ENCODE measurements at places on chromosomes 11 and 22.

- DNase-seq = no peak
These were observed at the start of gene SOX6 for GRCh38 chr11:16356057-16356760. Gene SOX6, minus strand, starts transcription at chr11:16356546. Its CDS starts 15,298 bp downstream, at chr11:16341248.

GRCh38 chr22:48268293-48268692 lies 1505.8 kb downstream of the TBC1D22A start:
- no peak for DNase-seq

DNA sequence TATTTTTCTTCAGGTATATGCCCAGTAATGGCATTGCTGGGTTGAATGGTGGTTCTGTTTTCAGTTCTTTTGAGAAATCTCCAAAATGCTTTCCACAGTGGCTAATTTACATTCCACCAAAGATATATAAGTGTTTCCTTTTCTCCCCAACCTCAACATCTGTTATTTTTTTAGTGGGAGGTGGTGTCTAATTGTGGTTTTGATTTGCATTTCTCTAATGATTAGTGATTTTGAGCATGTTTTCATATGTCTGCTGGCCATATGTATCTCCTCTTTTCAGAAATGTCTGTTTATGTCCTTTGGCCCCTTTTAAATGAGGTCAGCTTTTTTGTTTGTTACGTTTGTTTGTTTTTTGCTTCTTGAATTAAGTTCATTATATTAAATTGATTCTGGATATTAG lies 760.2 kb downstream of the KCNA4 start:
- DNase-seq = no peak

DNA sequence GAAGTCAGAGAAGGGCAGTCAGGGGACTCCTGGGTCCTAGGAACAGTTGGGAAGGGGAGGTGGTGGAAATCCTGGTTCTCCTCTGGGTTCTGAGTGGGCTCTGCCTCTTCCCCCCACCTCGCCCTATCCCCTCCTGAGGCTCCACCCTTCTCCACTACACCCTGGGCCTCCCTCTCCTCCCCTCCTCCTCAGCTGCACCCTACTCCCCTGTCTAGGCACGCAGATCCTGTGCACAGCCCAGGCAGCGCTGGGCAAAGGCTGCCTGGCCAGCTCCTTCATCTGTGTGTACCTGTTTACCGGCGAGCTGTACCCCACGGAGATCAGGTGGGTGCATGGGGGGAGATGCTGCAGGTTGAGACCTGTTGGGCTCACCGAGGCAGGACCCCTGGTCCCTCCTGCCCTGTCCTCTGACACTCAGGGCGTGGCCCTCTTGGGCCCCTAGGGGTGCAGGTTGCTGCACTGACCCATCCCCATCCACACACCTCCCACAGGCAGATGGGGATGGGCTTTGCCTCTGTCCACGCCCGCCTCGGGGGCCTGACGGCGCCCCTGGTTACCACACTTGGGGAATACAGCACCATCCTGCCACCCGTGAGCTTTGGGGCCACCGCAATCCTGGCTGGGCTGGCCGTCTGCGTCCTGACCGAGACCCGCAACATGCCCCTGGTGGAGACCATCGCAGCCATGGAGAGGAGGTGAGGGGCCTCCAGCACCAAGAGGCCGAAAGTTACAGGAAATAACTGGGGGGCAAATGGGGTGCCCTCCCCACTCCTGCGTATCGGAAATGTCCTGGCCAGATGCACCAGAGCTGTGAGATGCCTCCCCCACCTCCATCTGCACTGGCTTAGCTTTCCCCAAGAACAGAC lies 25.3 kb upstream of the POLA2 start:
- DNase-seq = no peak

GRCh38 chr11:70466154-70466553 lies 67.8 kb downstream of the CTTN start:
- no peak for DNase-seq

GRCh38 chr22:33923033-33923432 lies 2.8 kb upstream of the LARGE1 start:
- no peak for DNase-seq

All from GM12891 (cell line).